CD4-positive, alpha-beta T cell treated with Interleukin-15 for 4 hours (primary cell): ENCODE measurements at places on chromosomes 2 and 18.
A peak's percentile ranks its signal among the peaks of the same experiment; 100 is the strongest.

- no peak for DNase-seq
Observed at GRCh38 chr2:240405684-240406313, 29.7 kb upstream of the GPC1 start.

GRCh38 chr18:21054252-21054821 lies 57.3 kb downstream of the ROCK1 start:
- DNase-seq: no peak

- DNase-seq: no peak
Observed at GRCh38 chr2:9991829-9992273, 40.4 kb downstream of the GRHL1 start.

DNA sequence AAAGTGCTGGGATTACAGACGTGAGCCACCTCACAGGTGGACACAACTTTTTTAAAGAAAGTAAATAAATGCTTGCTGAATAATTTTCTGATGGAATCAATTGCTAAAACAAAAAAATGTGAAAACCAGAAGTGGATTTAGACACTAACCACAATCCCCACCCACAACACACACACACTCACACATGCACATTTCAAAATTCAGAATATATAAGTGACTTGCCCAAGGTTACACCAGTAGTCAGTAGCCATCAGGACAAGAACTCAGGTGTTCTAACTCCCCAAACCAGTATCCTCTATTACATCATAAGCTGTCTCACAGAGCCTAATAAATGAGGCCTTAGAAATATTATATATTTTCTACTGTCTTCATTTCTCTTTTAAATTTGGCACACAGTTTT lies 1923.6 kb upstream of the PIK3C3 start:
- no peak for DNase-seq

DNA sequence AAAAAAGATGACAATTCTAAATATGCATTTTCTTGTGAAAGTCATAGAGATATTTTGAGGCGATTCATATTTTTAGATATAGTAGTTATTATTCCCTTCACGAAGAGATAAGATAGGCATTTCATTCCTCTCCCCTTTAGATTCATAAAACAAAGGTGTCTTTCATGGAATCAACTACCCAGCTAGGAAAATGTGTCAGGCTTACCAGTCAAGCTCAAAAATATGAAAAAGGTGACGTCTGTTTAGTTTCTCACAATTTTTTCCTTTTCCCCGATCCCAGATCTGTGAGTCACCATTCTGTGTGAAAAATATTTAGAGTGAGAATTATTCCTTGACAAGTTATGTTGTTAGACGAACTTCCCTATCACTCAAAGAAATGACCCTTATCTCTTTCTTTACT lies 95.4 kb upstream of the FN1 start:
- no peak for DNase-seq

DNA sequence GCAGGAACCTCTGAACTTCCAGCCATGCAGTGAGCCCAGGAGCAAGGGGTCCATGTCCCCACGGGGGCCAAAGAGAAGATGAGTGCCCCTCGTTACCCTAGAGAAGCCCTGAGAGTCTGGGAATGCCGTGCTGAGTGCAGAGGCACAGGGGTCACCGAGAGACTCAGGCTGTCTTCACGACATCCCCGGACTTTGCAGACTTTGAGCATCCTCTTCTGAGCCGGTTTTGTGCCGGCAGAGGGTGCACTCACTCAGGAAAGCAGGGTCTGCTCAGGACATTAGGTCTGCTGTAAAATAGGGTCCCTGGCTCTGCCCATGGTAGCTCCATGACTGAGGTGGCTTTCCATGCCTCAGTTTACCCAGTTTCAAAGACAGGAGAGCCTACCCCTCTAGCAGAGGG lies 71.0 kb downstream of the GALNT14 start:
- DNase-seq: no peak

- DNase-seq: no peak
Observed at GRCh38 chr2:211996857-211997256, 541.7 kb downstream of the ERBB4 start.

DNA sequence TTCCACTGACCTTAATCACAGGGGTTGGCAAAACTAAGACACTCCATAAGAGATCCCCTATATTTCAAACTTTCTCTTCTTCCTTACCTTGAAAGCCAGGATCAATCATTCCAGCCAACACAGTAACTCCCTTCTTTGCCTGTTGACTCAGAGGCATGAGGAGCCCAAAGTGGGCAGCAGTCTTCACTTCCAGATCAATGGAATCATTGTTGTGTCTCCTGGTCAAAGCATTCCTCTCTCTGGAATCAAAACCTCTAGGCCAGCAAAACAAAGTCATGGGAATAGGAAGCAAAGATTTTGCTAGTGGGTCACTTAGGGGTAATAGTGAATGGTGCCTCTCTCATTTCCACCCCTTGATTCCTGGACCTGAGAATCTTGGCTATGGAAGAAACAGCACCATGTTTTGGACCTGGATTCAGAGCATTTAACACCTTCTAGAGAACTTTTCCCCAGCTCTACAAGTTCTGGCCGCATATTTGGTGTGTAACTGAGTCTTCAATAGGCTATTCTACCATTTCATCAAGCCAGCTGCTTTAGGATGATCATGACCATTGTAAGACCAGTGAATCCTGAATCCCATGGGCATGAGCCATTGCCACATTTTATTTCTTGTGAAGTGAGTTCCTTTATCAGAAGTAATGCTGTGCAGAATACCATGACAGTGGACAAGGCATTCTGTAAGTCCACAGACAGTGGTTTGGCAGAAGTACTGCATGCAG lies 65.7 kb upstream of the SERPINE2 start:
- no peak for DNase-seq

GRCh38 chr2:129139380-129139779 lies 820.7 kb upstream of the HS6ST1 start:
- DNase-seq: no peak

DNA sequence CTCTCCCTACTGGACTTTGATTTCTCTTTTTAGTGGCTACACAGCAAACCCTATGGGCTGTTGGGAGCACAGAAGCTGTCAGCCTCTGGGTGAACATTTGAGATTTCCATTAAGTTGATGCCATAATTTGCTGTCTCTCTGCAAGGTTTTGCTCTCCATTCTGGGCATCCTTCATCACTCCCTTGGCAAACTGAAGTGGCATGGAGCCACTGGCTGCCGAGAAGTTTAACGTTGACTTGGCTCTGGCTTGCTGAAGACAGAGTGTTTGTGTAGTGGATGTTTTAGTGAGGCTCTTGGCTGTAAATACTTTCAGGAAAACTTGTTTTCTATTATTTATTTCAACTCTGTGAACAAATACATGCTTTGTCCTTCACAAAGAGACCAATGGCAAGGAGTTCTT lies 91.5 kb downstream of the ALK start:
- no peak for DNase-seq

DNA sequence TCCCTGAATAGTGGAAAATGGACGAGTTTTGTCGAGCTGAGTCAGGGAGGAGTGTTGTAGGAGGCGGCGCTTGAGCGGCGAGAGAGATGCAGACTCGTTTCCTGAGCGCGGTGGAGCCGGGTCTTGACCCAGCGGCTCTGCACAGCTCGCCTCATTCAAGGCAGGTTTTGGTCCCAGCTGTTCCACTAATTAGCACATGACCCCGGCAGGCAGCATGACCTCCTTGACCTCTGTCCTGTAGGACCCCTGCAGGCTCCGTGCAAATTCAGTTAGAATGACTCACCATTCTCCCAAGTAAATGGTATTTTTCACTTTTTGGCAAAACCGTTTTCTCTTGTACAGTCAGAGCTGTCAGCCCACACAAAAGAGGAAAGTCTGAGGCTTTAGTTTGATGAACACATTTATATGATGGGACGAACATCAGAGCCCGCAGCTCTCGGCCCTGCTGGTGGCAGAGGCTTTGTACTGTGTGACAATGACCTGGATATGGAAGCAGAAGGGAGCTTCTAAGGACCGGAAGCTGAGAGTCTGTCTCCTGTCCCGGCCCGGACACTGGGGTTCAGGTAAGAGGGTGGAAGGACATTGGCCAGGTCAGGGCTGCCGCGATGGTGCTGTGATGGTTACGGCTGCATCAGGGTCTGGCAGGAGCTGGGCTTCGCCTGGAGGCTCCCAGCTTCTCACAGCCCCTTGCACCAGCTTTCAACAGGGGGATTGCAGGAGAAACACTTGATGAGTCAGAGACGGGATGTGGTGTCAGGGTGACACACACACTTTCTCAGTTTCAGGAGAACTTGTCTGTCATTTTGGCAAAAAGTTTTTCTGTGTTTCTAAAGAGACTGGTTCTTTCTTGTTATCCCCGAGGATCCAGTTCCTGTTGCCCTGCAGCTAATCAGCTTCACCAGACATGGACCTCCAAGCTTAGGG lies 29.9 kb upstream of the ALKAL2 start:
- peak; percentile 28 for DNase-seq

DNA sequence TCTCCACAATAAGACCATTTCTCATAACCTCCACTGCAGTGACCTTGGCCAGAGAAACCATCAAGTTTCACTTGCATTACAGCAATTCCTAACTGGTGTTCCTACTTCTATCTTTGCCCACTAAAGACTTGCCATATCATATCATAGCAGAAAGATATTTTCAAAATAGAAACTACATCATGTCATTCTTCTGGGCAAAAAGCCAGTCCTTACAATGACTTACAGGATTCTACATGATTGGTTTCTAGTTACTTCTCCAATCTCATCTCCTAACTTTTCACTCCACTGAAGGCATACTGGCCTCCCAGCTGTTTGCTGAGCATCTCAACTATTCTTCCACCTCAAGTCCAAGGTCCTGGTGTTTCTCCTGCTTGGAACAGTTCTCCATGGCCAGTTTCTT lies 151.4 kb downstream of the HNMT start:
- no peak for DNase-seq

- no peak for DNase-seq
Observed at GRCh38 chr2:208294482-208295024, 28.5 kb downstream of the PIKFYVE start.

DNA sequence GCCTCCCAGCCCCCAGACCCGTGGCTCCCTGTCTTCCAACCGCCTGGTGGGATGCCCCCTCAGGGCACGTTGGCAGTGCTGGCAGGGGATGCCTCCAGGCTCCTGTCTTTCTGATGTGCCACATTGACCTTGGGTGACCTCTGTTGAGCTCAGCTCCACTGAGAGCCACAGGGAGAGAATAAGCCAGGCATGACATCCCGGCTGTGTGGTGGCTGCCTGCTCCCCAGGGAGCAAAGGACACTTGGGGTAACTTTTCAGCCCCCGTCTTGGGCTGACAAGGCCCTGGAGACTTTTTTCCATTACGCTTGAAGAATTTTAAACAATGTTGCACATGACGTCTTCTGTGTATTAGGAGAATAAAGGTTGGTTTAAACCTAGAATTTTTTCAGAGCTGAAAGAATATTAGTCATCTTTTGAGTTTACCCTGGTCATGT lies 246.0 kb downstream of the TSN start:
- DNase-seq: no peak

- no peak for DNase-seq
Observed at GRCh38 chr2:221102896-221103688, 469.0 kb downstream of the EPHA4 start.

DNA sequence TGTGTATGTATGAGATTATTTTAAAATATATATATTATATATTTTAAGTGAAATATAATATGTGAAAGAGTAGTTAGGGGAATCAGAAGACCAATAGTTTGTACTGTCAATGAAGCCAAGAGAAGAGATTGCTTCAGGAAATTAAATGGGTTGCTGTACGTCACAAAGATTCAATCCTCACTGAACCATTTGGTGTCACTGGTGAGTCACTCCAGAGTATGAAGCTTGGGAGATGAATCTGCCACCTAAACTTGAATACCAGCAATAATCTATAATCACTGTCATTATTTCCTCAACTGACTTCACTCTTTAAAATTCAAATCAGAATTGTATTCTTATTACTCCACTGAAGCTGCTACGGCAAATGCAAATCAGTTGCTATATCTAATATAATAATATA lies 41.9 kb upstream of the SCN9A start:
- no peak for DNase-seq

DNA sequence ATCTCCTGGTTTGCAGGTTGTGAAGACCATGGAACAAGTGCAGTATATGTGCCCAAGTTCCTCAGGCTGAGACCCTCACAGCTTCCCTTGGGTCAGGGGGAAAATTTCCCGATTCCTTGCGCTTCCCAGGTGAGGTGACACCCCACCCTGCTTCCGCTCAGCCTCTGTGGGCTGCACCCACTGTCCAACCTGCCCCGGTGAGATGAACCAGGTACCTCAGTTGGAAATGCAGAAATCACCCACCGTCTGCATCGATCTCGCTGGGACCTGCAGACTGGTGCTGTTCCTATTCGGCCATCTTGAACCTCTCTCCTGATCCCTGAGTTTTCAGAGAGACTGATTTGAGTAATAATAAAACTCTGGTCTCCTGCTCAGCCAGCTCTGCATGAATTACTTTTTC lies 30.6 kb downstream of the CHCHD5 start:
- DNase-seq: no peak

DNA sequence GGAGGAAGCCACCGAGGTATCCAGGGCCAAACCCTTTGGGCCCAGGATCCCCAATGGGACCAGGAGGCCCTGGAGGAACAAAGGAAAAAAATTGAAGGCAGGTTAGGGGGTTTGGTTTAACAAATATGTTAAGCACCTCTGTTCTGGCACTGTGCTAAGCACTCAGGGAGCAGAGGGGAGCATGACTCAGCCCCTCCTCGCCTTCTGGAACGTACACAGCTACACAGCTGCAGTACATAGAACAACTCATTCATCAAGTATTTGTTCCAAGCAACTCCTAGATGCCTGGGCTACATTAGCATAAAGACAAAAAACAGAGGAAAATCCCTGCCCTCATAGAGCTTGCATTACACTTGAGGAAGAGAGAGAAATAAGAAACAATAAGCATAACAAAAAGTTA lies 153.6 kb downstream of the COL4A4 start:
- no peak for DNase-seq

- DNase-seq: no peak
Observed at GRCh38 chr2:222743251-222743812, 71.9 kb downstream of the MOGAT1 start.

- no peak for DNase-seq
Observed at GRCh38 chr2:100703213-100703612, 116.7 kb upstream of the NPAS2 start.

DNA sequence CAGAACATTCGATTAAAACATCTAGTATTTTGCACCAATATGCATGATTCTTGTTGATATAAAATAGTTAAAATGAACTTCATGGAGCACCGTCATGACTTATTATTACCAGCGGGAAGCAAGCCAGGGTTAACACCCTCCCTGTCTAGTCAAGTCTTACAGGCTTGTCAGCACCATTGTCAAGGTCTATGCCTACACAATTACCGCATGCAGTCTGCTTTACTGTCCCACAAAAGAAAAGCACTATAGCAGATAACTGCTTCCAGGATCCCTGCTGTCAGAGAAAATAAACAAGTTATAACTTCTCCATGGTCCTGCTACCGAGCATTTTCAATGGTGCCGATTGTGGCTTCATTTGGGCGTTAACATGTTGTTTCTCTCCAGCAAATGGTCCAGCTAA lies 968.0 kb upstream of the FAM98A start:
- DNase-seq: no peak

GRCh38 chr2:158207354-158207753 lies 105.7 kb downstream of the UPP2 start:
- no peak for DNase-seq

- DNase-seq: no peak
Observed at GRCh38 chr2:190668892-190669291, 20.0 kb downstream of the NAB1 start.
